Naive B cell (primary cell): ENCODE measurements at places on chromosomes 5 and 9. TPM values are rescaled to one million over a fixed set of nuclear protein-coding genes. Genes with fewer than 3 reads are reported as not detected.

The ZFP2 gene
- polyA plus RNA-seq: 1.8 TPM

- DNase-seq: no peak
Observed at GRCh38 chr5:14182761-14183160, 39.6 kb downstream of the TRIO start.

DNA sequence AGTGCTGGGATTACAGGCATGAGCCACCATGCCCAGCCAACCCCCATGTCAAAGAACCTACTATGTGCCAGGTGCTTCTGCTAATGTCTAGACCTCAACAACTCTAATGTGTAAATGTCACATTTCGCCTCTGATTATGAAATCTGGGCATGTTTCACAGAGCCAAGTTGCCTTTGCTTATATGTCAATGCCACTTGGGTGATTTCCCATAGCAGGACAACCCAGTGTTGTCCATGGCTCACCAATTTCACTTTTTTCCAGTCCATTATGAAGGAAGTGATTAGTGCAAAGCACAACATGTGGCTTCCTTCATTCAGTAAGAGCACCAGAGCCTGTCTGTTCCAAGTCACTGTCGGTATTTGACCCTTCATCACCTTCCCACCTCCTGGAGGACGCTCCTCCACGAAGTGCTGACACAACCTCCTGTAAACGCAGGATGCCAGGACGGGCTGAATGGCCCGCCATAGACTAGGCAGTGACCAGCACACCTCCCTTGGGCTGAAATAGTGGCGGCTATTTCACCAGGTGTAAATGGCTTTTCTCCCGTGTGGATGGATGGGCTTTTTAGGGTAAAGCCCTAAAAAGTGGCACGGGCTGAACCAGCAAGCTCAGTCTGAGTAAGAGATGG lies 962 bp upstream of the PKN3 start:
- DNase-seq: no peak

DNA sequence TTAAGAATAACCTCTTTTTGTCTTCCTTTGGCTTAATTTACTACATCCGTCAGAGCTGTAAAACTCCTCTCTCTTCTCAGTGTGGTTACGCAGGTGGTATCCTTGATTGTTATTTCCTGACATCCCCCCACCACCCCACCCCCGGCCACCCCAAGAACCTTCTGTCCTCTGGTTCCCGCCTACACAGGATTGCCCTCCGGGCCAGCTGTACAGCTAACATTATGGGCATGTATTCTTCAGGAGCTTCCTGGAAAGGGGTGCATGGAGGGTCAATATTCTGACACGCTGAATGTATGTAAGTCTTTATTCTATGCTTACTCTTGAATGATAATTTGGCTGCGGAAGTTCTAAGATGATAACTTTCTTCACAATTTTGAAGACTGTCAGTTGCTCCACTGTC lies 13.0 kb upstream of the ANP32B start:
- no peak for DNase-seq

DNA sequence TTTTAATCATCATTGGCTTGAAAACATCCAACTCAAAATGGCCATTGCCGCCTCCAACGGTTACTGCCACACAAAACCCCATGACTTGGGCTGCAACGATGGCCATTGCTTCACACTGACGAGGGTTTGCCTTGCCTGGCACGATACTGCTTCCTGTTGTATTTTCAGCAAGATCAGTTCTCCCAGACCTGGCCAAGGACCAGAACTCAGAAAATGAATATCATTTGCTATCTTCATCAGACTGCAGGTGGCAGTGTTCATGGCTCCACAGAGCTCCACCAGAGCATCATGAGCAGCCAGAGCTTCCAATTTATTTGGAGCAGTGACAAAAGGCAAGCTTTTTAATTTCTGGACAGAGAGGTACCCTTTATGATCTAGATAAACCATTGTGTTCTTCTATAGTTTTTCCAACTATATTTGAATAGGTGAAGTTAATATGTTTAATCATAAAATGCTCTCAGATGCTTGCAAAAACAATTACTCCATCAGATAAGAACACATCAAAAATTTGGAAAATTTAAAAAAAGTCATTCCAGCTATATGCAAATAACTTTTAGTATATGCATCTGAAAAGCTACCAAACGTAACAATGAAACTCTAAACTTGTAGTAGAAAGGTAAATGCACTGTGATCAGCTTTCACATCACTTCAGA lies 10.4 kb downstream of the AMACR start:
- DNase-seq: peak; percentile 6

GRCh38 chr5:146967646-146968045 lies 89.1 kb upstream of the PPP2R2B start:
- no peak for DNase-seq

The MARCHF6 gene
- polyA plus RNA-seq: 52.8 TPM

DNA sequence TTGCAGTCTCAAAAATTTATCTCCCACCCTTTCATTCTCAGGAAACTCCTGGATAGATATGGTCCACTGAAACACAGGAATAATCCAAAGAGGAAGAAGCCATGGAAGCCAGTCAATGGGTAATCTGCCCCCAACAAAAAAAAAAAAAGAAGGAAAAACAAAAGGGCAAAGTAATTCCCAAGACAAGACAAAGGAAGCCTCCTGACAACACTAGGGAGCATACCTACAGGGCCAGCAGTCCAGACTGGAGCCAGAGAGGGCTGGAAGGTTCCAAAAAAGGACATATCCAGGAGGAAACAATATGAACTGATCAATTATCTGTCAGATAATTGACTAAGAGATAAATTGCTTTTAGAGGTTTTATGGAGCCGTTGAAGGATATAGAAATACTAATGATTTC lies 12.9 kb downstream of the FNIP1 start:
- no peak for DNase-seq

The GNE gene
- 4.9 TPM for polyA plus RNA-seq

DNA sequence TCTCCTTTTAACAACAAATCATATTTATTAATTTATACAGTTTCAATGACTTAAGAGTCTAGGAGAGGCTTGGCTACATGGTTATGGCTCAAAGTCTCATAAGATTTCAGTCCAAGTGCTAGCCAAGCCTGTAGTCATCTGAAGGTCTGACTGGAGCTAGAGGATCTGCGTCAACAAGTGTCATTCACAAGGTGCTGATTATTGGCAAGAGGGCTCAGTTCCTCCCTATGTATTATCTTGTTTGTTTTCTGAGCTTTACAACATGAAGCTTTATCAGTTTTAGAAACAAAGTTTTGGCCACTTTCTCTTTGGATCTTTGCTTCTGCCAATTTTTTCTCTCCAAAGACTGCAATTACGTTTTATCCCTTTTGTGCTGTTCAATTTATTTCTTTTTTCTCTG lies 94.7 kb downstream of the RICTOR start:
- no peak for DNase-seq
